ENCODE measurements at places on chromosomes 2 and 18. TPM values are rescaled to one million over a fixed set of nuclear protein-coding genes. Genes with fewer than 3 reads are reported as not detected.

DNA sequence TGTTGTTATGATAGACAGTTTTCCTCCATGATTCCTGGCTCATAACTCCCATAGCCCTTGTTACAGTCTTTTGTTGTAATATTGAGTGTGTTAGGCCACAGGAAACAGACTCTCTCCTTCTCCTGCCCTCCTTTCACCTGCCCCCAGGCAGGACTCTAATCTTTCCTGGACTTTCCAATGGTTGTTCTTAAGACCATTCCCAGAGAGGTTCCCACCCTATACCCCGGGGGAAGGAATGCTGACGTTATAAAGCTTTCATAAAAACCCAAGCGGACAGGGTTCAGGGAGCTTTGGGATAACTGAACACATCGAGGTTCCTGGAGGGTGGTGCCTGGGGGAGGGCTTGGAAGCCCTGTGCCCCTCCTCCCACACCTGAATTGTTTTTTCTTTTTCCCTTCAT lies 2.8 kb upstream of the EFR3B start:
- no peak for DNase-seq

DNA sequence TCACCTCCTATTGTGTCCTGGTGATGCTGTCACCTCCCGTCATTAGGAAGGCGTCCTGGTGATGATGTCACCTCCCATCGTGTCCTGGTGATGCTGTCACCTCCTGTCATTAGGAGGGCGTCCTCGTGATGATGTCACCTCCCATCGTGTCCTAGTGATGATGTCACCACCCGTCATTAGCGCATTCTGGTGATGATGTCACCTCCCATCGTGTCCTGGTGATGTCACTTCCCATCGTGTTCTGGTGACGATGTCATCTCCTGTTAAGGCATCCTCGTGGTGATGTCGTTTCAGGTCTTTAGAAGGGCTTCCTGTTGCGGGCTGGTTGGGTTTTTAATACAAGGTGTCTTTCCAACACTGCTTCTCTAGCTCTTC lies 40.7 kb downstream of the CTDP1 start:
- DNase-seq, result no peak

DNA sequence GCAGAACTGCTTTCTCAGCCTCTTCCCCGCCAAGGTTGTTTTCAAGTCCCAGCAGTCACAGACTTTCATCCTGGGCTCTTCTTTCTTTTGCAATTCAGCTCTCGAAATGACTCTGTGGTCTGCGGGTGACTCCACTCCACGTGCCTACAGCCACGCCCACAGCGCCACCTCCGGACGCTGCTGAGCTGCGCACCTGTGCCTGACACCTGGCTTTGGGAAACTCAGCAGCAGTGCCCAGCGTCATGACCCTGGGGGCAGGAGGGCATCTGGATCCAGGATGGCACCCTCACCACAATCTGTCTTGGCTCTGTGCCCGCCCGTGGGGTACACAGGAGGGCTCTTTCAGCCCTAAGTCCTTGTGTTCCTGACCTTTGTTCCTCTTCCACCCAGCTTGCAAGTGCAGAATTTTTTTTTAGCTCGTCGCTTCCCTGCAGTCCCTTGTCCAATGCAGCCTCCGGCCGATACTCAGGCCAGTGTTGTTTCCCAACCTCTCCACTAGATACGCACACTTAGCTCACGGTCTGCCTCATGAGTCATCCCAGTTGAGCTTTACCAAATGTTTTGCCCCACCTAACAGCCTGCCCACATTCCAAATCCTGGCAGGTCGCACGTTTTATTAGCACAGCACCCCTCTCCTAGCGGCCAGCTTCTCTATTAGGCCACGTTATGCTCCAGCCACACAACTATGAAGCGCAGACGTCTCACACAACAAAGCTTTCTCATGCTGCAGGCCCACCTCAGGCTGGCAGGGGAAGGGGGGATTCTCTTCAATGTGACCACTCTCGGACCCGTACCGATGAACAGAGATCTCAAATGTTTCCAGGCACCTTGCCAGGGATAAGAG lies 6.5 kb upstream of the CAPN10 start:
- no peak for DNase-seq

DNA sequence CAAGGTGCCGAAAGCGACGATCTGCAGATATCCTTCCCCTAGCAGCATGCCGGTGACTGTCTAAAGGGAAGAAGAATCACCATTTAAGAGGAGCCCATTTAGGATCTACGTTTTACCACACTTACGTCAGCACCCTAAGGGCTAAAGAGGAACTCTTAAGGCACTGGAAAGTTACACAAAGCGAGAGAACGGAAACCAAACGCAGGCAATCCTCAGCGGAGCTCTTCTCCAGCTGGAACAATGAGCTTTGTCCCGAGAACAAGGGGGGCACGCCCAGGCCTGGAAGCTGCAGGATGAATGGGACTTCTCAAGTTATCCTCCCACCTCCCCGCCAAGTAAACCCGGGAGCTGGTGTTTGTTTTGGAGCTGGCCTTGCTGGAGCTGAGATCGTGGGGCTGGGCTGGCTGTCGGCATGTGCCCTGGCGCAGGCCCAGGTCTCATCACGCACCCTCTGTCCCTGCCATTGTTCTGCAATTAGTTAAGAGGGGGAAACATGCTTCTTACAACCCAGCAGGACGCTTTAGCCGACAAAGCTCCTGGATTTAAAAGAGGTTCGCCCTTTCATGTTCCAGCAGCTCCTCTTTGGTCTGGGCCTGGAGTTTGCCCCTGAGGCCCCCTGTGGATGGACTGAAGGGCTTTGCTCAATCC lies 36.4 kb downstream of the PXDN start:
- no peak for DNase-seq

GRCh38 chr2:129771418-129772189 lies 207.9 kb upstream of the RAB6C start:
- DNase-seq, result no peak

LAPTM4A gene
- polyA plus RNA-seq, result 418 TPM

GRCh38 chr2:169965495-169965894 lies 138.2 kb downstream of the UBR3 start:
- no peak for DNase-seq

All from left renal pelvis (tissue), 4 donors.